Fibroblast of mammary gland (primary cell): ENCODE measurements at places on chromosomes 7 and 10.

DNA sequence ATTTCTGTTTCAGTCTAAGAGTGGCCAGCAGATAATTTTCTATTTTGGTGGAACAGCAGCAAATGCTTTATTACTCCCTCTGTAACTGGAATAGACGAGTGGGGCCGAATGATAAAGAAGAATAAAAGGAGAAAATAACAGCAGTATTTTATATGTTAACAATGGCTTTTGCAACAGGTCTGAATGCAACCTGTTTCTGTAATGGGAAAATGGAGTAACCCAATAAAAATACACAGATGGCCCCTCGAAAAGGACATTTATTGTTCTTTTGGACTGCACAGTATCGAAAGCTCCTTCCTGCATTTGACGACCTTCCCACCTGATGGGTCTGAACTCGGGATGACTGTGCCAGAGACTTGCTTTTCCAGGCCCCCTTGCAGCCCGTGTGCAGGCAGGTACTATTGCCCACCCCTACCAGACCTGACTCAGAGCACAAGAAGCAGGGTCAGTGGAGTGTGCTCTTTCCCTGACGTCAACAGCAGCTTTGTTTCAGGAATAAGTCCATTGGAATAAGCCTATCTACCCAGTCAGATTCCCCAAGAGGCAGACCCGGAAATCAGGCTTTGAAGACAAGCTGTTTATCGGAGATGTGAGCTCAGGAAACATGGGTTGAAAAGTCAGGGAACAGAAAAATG lies 306.5 kb upstream of the NEBL start:
- DNase-seq, result peak; percentile 62

DNA sequence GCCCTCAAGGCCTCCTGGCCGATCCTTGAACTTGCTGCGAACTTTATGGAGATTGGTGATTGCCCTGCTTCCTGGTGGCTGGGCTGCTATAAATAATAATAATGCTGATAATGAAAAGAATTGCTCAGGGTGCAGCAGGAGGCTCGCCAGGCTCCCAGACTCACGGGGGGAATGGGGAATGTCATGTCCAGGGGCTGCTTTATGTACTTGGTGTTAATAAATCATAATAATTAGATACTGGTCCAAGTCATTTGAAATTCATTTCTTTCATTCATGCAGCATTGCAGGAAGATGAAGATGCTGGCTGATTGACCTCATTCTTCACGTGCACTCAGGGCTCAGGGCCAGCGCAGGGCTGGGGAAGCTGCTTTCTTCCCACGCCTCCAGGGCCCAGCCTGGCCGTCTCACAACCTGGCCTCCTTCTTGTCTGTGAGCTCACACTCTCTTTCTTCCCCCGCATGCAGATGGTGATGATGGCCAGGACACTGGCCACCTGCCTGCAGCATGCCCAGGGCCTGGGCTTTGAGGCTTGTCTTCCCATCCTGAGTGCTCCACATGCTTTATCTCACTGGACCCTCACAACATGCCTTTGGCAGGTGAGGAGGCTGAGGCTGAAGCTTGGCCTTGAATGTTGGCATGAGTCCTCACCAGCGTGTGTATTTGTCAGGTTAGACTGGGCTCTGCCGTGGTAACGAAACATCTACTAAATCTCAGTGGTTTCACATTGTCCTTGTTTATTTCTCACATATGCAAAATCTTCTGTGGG lies 138.4 kb upstream of the TNS3 start:
- peak; percentile 91 for DNase-seq

- DNase-seq, result no peak
These were observed 35.1 kb upstream of the ZNF273 start for GRCh38 chr7:64867863-64868440.

DNA sequence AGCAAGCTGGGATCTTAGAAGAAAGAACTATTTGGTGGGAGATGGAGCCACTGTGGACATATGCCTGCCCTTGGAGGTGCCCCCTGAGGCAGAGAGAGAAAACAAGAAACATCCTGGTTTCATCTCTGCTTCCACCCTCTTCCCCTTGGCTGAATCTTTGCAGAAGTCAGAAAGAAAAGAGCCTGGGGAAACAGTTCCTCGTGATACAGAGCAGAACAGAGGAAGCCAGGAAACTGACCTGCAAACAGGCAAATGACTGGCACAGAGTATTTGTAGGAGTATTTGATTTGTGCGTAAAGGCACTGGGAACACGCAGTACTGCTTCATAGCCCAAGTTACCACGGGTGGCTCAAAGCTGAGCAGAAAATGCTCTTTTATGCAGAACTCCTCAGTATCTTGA lies 7.0 kb upstream of the KEL start:
- no peak for DNase-seq

DNA sequence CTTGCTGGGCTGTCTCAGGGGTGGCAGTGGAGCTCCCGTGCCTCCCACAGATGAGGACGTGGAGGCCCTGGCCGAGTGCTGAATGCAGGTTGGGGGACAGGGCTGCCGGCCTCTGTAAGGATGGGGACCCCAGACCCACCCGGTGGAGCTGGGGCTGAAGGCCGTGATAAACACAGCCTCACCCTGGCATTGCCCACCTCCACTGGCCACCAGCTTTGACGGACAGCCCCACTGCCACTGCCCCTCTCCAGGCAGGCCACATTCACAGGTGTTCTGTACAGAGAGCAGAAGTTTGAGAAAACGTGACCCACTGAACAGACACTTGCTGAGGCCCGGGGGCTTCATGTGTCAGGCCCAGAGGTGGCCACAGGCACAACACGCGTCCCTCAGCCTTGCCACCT lies 126.2 kb downstream of the LHPP start:
- DNase-seq, result no peak

GRCh38 chr7:83593921-83594475 lies 54.9 kb downstream of the SEMA3E start:
- no peak for DNase-seq

DNA sequence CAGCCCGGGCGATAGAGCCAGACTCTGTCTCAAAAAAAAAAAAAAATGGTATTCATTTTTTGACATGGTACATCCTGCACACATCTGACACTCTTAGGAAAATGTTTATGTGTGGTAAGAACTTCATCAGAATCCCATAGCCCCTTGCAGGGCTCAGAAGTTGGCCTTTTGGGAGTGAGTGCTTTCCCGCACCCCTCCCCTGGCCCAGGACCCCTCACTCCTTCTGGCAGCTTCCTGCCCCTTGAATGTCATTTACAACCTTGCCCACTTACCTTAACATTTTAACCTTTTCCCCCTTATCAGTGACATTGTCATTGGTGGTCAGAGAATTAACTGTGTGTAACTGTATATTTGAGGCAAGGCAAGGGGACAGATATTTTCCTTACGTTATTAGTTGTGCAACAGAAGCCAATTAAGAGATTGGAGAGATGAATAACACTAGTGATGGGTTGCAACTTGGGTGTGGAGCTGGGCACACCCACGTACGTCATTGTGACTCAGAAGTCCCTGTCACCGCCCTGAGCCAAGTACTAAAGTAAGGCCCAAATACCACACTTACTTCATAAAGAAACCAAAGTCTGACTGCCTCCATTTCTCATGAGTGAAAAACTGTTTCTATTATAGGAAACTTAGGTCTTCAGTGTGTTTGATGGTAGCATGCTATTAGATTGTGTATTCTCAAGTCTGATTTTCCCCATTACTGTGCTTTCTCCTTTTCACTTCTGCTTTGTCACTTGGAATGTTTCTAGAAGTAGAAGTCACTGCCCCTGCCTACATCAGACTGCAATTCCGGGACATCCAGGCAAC lies 31.6 kb downstream of the OGDH start:
- DNase-seq, result peak; percentile 98

DNA sequence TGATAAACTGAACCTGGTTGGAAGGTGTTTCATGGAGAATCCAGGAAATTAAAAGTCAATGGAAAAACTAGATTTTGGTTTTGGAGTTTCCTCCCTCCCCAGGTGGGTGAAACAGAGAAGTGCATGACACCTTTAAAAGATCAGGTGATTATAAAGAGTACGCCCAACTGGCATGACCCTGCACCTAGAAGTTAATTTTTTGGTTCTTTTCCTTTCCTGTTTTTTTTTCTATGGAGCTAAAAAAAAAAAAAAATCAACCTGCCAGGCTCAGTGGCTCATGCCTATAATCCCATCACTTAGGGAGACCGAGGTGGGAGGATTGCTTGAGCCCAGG lies 7.9 kb downstream of the GJD4 start:
- DNase-seq, result no peak

DNA sequence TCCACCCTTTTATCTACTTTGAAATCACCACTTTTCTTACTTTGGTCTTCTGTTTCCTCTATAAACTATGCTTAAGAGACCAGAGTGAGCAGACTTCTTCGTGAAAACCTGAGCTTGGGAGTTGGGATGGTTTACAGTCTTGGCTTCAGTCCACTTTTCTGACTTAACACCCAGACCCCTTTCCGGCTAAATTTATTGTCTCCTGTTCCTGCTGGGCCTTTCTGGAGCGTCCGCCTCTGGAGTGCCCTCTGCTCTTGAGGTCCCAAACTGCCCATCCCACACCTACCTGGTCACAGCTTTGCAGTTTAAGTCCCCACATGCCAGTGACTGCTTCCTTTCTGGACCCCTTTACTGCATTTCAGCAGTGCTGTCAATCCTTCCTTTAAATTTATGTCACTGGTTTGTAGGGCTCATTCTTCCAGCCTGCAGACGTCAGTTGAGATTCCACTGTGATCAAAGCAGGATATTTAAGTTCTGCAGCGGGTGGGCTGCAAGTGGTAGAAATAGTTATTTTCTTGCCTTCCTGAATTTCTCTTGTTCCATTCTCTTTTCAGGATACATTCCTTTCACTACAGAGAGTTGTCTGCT lies 80.3 kb downstream of the KAT6B start:
- no peak for DNase-seq

GRCh38 chr7:131038153-131038552 lies 289.5 kb upstream of the MKLN1 start:
- no peak for DNase-seq

GRCh38 chr7:5607951-5608656 lies 173.4 kb downstream of the RNF216 start:
- no peak for DNase-seq

- DNase-seq, result no peak
These were observed 65.6 kb downstream of the ITIH5 start for GRCh38 chr10:7601023-7601656.

GRCh38 chr7:76139670-76140069 lies 62.0 kb upstream of the SRRM3 start:
- DNase-seq, result no peak
